ENCODE measurements at places on chromosomes 4 and X.

DNA sequence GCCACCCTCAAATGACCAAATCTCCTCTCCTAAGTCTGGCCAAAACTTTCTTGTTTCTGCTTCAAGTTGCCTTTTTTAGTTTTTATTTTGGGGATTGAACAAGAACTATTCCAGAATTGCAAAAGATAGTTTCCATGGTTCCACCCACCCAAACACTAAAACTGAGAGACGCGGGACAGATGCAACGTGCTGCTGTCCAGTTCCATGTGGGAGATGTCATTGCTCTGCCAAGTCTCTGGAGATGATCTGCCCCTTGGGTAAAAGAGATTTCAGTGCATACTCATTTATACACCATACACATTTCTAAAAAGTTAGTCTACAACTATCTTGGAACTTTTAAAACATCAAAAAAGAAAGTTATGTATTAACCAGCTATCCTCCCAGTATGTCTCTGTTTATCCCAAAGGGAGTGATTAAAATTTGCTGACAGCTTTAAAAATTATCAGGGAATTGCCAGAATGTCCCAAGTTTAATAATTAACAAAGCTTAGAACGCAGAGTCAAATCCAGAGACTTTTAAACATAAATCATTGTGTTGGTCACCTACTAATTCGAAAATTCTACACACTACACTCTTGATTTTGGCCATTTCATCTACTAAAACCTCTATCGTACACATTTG is 3.2 kb downstream of the MAOB start:
- no peak for DNase-seq

GRCh38 chr4:5128569-5128968 is 77.3 kb downstream of the STK32B start:
- DNase-seq = no peak

DNA sequence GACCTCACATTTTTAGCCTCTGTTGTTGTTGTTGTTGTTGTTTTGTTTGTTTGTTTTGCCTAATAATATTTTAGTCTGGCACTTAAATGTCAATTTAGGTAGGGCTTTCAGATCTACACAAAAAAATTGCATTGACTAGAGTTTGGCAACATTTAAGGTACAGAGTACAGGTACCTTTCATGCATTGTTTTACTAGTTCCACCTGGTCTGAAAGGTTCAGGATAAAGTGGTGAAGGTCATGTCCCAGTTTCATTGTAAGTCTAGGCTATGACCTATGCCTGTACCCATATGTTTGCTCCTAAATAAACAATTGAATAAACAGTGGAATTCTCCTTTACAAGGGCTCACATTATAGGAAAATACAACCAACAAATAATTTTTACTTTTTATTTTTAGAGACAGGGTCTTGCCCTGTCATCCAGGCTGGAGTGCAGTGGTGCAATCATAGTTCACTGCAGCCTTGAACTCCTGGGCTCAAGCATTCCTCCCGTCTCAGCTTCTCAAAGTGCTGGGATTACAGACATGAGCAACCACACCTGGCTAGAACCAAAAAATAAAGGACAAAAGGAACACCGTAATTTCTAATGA is 13.8 kb downstream of the RNF128 start:
- no peak for DNase-seq

DNA sequence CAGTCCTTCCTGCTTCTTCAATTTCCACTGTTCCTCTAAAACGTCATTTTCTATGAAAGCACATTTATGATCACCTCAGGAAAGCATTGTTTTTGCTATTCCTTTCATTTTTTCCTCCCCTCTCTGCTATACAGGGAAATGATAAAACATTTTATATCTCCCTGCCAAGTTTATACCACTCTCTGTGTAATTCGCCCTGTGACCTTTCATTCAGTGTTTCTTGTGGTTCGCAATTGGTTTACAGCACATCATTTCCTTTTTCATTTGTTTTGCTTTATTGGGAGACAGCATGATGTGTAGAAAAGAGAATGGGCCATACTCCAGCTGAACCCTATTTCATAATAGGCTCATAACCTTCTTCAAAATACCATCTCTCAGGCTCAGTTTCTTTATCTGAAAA is 99.9 kb upstream of the RAPGEF2 start:
- no peak for DNase-seq

- no peak for DNase-seq
Measured at GRCh38 chrX:139889760-139890159, 43.1 kb downstream of the ATP11C start.

- DNase-seq = no peak
Measured at GRCh38 chrX:72280321-72280845, 3.3 kb upstream of the RPS4X start.

GRCh38 chr4:1986578-1987210 is 22.1 kb downstream of the NELFA start:
- DNase-seq = no peak
